ENCODE measurements at places on chromosomes 3 and 15. TPM values are rescaled to one million over a fixed set of nuclear protein-coding genes. Genes with fewer than 3 reads are reported as not detected.

DNA sequence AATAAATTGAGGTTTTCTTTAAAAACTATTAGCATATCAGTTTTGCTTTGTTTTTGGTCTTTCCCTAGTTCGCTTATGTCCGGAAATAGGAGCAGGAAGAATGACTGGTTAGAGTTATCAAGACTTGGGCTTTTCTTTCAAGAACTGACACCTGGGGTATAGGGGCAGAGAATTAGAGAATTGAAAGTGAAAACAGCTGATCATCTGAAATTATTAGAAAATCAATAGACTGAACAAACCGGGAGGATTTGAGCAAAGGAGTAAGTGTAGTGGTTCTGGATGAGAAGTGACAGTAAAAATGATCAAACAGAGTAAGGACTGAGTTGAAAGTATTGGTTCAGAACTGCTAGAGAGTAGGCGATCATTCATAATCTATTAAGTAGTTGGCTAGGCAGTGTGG, 6.0 kb downstream of the MINDY2 start:
- no peak for DNase-seq

DNA sequence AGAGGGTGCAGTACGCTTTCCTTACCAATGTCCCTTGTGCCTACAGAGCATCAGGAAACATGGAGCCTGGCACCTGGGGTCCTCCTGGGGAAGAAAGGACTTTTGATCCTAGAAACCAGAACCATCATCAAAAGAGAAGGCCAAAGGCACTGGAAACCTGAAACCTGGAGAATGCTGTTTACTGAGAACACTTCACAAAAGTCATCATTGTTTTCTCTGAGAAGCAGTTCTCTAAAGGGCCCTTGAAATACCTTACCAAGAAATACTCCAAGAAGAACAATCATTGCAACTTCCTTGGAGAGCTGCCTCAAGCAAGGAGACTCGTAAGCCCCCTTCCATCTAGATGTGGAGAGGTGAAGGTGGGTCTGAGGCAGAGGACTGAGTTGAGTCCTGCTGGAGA, 66.0 kb downstream of the TLE3 start:
- DNase-seq, result no peak

- no peak for DNase-seq
Observed at GRCh38 chr15:70063980-70064379, 33.7 kb downstream of the TLE3 start.

GRCh38 chr3:193116871-193117270, 124.2 kb upstream of the PLAAT1 start:
- no peak for DNase-seq

GRCh38 chr3:65953881-65954733, 84.6 kb downstream of the MAGI1 start:
- DNase-seq, result peak; percentile 42

DNA sequence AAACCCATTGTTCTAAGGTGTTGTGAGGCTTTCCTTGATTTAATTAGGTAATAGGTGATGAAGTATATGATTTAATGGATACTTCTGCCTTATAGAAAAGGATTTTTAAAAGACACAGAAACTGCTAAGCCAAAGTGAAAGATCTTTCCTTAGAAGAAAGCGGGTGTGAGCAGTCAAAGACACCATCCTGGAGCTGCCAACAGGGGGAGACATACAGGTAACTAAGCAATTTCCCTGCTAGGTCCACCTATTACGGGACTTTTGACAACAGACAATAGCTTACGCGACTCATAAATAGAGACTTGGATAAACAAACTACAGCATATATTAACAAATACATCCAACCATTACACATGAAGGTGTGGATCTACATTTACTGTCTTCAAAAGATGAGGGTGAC, 669.5 kb downstream of the SQOR start:
- DNase-seq, result no peak

DNA sequence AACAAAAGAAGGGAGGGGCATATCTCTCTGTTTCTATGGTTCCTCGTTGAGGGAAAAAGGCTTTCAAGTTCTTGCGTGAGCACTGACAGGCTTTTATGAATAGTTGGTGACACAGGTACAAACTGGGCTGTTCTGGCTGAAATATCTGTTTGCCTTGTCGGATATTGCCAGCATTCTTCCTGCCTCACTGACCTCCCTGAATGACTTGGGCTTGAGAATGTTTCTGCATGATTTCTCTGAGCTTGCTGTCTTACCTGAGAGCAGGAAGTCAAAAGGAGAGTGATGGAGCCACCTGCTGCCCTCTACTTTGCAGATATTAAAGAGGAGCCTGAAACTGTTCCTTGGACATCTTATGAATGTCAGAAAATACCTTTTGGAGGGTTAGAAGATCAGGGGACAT, 4.8 kb downstream of the GCNT3 start:
- no peak for DNase-seq

DNA sequence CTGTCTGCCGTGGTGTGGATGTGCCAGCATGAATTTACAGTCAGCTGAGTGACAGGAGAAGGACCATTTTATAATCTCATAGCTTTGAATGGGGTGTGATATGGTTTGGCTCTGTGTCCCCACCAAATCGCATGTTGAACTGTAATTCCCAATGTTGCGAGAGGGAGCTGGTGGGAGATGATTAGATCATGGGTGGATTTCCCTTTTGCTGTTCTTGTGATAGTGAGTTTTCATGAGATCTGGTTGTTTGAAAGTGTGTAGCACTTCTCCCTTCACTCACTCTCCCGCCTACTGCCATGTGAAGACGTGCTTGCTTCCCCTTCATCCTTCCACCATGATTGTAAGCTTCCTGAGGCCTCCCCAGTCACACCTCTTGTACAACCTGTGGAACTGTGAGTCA, 111.9 kb upstream of the CHD2 start:
- DNase-seq, result no peak

DNA sequence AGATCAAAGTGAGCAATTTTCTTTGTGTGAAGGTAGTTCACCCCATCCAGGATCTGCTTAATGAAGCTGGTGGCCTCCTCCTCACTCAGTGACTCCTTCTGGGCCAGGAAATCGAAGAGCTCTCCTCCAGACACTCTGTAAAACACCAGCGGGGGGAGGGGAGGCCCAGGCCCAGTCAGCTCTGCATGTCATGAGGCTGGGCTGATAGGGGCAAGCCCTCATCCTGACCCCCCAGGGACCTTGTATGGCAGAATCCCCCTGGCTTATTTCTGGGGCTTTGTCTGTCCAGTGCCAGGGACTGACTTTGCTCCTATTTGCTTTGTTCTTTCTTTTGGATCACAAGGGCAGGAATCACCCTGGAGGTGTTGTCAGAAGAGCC, 74.9 kb downstream of the DAPK2 start:
- DNase-seq, result no peak

DNA sequence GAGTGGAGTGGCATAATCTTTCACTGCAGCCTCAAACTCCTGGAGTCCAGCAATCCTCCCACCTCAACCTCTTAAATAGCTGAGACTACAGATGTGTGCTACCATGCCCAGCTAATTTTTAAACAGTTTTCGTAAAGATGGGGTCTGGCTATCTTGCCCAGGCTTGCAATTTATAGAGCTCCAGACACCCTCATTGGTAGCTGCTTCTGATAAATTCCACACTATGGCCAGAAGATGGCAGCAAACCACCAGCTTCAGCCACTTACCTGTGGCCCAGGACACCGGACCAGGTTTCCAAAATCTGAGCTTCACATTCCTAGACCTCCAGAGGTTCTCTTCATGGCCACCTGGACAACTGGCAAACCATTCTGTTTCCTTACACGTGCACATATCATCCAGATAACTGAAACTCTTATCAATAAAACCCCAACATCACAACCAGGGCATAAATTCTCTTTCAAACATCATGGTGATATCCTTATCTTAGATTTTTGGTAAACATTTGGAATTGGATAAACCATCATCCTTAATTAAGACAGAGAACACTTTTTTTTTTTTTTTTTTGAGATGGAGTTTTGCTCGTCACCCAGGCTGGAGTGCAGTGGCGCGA, 28.9 kb downstream of the FBXW12 start:
- peak; percentile 56 for DNase-seq

DNA sequence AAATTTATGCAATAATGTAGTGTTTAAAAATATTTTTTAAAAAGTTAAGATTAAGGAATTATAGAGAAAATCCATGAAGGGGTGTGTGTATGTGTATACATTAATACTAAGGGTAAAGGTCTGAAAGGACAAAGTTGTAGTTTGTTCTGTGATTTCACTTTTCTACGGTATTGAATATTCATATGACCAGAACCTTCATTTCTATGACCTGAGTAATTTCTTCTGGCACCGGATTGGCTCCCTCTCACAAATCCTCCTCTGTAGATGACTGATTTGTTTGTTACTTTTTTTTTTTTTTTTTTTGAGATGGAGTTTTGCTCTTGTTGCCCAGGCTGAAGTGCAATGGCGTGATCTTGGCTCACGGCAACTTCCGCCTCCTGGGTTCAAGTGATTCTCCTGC, 20.9 kb downstream of the GMPS start:
- DNase-seq, result no peak

DNA sequence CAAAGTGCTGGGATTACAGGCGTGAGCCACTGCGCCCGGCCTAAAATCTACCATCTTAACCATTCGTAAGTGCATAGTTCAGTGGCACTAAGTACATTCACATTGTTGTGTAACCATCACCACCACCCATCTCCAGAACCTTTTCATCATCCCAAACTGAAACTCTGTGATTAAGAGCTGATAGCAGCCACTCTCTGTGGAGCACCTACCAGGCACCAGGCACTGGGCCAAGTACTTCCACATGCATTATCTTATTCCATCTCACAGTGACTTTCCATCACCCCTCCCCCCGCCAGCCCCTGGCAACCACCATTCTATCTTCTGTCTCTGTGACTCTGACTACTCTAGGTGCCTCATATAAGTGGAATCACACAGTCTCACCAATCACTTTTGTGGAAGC, 2.3 kb upstream of the INSYN1 start:
- no peak for DNase-seq

GRCh38 chr15:76448755-76449154, 112.2 kb downstream of the ISL2 start:
- no peak for DNase-seq

- DNase-seq, result no peak
Observed at GRCh38 chr3:52801839-52802238, 7.2 kb downstream of the ITIH3 start.

- DNase-seq, result no peak
Observed at GRCh38 chr15:42996871-42997270, 76.3 kb upstream of the TTBK2 start.

DNA sequence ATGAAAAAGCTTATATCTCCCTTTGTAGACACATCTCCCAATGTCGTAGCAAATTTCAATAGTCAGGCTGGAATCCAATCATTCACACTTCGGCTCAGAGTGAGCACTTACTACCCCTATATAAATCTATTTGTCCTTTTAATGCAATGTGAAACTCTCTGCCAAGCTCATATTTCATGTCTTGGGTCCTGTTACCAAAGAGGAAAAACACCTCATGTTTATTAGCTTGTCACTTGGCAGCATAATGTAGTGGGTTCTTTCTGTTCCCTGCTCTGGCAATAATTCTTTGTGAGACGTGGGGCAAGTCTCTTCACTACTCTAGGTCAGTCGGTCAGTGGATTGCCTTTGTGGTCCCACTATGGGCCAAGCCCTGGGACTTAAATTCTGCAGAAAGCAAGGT, 107.1 kb downstream of the SRGAP3 start:
- DNase-seq, result no peak

- no peak for DNase-seq
Observed at GRCh38 chr3:167709690-167710089, 25.0 kb downstream of the PDCD10 start.

GRCh38 chr3:194277786-194278130, 73.4 kb downstream of the CPN2 start:
- DNase-seq, result peak; percentile 67

DNA sequence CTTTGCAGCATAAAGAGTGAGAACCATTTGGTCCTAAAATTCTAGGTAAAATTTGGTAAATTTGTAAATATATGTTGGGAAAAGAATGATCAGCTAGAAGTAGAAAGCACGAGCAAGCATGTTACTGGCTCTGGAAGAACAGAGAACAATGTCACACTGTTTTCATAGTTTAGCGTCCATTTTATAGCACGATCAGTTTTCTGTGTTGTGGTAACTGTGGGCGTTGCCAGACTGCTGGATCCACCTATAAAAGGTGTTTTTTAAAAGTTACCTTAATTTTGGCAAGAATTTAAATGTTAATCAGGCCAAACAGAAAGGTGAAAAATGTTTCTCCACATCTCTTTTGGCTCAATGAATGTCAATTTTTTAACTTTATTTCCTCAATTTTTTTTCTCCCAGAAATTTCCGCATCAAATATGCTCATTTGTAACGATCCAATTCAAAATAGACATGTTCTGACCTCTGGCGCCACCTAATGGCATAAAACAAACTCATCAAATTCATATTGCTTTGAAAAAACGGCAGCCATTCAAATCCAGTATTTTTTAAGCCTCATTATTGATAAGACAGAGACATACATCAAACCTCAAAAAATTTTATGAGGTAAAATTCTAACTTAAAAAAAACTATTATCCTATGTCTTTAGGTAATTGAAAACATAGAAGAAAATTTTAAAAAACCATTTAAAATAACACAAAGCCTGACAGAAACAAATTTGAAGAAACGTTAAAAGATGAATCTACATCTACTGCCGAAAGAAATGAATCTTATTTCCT, 5.5 kb upstream of the GP5 start:
- no peak for DNase-seq

- no peak for DNase-seq
Observed at GRCh38 chr3:123329636-123330340, 119.1 kb downstream of the ADCY5 start.

- no peak for DNase-seq
Observed at GRCh38 chr3:55205990-55206389, 278.1 kb upstream of the LRTM1 start.

- DNase-seq, result no peak
Observed at GRCh38 chr3:64056606-64057180, 33.4 kb upstream of the PSMD6 start.

DNA sequence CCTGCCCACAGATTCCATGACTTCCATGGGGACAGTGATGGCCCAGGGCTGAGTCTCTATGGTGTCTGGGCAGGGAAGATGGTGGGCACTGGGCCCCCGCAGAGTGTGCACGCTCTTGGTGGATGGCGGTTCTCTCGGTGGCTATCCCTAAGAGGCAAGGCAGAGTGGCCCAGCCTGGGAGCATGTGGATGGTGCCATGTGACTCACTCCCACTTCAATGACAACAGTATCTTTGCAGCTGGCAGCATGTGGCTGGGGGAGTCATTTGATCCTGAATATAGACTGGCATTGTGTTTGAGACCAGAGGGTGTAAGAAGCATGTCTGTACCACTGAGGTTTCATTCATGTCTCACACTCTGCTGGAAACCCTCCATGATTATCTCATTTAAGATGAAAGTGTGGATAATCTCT, 101.2 kb downstream of the CORO2B start:
- DNase-seq, result no peak

Gene FES
- polyA plus RNA-seq, result 23.3 TPM

Gene WDR93
- 0.09 TPM for polyA plus RNA-seq

Gene FBXL2
- polyA plus RNA-seq, result 1.6 TPM

Gene ROBO2
- polyA plus RNA-seq, result 0.15 TPM

Gene DUOXA2
- polyA plus RNA-seq, result not detected

Gene CCR2
- polyA plus RNA-seq, result 0.49 TPM

Gene KNL1
- polyA plus RNA-seq, result 0.22 TPM

Gene TMCC1
- polyA plus RNA-seq, result 13.2 TPM

Gene PLA2G4E
- 0.07 TPM for polyA plus RNA-seq

Gene SCN11A
- polyA plus RNA-seq, result 0.01 TPM

Gene NR2E3
- polyA plus RNA-seq, result not detected

Gene PLA1A
- 3.7 TPM for polyA plus RNA-seq

Gene ZDHHC23
- 1.7 TPM for polyA plus RNA-seq

Gene PLXNB1
- 135 TPM for polyA plus RNA-seq

Gene FANCI
- 1.3 TPM for polyA plus RNA-seq

All from heart right ventricle (tissue), 16 donors.